ENCODE measurements at places on chromosomes 2 and 18.

GRCh38 chr2:85961053-85961452 lies 72.3 kb upstream of the ST3GAL5 start:
- DNase-seq, result no peak

- no peak for DNase-seq
These were observed 492.8 kb upstream of the RAB12 start for GRCh38 chr18:8116341-8117005.

- DNase-seq, result no peak
These were observed 1.7 kb upstream of the QPCT start for GRCh38 chr2:37342591-37343220.

- no peak for DNase-seq
These were observed 107.9 kb downstream of the PTGR3 start for GRCh38 chr18:75100832-75101630.

DNA sequence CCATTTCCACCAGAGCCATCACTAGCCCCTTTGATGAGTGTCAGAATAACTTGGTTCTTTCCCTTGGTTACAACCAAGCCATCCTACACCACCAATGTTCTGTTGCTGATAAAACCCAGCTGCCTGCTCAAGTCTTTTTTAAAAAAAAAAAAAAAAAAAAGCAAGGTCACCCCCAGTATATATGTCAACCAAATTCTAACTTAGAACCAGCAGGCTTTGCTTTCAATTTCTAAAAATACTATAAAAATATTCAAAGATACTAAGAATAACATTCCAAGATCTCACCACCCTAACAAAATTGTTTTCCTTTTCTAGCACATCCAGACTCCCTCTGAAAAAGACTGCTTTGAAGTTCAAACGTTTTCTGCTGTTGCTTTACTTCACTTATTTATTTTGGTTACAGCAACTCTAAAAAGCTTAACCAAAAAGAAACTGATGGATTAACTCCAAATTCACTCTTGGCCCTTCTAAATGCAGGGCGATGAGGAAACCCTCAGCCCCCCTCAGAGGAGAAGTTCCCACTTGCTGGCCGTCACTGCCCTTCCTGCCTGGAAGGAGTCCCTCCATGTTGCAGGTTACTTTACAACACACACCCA lies 10.9 kb downstream of the UXS1 start:
- no peak for DNase-seq

GRCh38 chr2:98692090-98693054 lies 38.6 kb downstream of the MGAT4A start:
- no peak for DNase-seq

- DNase-seq, result peak; percentile 54
These were observed 593.1 kb downstream of the RNF144A start for GRCh38 chr2:7510353-7510752.

DNA sequence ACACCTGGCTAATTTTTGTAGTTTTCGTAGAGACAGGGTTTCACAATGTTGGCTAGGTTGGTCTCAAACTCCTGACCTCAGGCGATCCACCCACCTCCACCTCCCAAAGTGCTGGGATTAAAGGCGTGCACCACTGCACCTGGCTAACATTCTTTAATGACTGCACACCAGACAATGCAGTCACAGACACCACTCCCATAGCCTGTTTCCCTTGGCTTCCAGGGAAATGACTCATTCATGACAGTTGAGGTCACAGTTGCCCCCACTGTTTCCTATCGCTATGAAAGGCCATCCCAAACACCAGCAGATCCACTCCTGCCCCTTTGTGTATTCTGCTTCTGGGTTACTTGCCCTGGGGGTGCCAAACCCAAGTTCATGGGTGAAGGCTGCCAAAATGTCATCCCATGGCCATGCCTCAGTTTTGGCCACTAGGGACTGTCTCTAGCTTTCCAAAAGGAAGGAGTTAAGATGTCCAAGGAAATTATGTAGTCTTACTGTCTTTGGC lies 8.7 kb downstream of the CHMP1B start:
- peak; percentile 21 for DNase-seq

DNA sequence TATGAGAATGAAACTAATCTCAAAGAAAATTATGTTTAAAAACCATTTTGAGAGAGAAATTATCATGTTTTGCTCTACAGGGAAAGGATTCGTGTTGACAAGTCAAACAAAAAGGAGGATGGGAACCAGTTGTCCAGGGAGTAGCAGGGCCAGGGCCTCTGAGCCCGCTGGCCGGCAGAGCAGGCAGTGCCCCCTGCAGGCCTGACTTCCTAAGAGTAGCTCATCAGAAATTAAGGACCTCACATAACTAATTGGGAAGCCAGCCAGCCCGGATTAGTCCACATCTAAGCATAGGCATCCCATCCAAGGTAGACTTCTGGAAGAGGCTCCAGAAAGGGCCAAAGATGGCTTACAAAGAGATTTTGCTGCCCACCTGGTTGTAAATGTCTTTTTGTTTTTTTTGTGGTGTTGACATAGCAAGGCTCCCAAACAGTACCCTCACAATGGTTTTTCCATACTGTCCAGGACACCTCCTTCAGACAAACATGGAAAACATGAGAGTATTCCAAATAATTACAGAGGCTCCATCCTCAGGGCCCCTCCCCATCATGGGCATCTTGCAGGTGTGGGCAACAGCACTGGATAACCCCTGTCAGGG lies 241.2 kb upstream of the TANK start:
- peak; percentile 71 for DNase-seq

DNA sequence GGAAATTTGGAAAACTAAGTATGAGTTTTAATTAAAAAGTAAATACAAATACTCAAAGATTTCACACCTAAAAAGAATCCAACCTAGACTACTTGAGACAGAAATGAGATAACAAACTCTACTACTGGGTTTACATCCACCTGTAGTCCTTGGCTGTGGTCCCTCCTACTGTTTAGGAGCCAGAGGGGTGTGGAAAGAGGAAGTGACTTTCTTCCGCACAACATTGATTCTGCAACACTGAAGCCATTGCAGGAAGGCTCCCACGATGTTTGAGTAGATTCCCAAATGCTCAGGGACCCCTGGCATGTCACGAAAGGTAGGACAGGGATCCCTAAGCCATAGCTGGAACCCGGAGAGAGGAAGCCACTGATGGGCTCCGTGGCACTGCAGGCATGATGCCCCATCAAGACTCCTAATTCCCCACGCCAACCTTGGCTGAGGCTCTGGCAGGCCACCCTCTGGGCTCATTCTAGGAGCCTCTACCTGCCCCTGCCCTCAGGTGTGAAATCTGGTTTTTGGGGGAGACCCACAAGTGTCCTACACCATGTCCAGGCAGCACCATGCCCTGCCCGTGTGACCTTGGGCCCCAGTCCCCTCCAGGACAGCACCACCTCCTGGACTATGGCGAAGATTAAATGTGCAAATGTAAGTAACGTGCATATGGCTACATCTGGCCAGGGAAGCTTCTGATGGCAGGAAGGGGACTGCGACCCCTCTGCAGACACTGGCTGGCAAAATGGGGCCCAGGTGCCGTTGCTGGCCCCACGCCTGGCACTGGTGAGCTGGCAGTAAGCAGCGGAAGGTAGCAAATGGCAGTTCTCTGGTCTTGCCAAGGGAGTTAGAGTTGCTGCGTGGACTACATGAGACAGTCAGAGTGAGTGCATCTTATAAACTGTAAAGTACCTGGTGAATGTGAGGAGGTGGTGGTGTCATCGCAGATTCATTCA lies 38.2 kb upstream of the MAL start:
- DNase-seq, result no peak

DNA sequence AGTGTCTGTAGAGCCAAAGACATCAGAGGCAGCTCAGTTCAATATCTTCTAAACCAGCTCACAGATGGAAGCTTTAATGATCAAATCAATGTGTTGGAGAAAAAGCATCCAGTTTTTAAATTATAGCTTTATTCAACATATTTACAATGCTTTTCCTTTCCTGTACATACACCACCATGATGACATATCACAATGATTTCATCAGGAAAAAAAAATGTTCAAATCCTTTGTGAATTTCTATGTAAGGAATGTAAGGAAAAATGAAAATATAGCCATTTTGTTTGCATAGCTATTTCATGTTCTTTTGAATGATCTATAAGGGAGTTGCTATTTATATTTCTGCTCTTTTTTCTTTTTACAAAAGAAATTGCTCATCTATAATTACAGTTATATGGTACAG lies 134.7 kb upstream of the CDH20 start:
- no peak for DNase-seq

DNA sequence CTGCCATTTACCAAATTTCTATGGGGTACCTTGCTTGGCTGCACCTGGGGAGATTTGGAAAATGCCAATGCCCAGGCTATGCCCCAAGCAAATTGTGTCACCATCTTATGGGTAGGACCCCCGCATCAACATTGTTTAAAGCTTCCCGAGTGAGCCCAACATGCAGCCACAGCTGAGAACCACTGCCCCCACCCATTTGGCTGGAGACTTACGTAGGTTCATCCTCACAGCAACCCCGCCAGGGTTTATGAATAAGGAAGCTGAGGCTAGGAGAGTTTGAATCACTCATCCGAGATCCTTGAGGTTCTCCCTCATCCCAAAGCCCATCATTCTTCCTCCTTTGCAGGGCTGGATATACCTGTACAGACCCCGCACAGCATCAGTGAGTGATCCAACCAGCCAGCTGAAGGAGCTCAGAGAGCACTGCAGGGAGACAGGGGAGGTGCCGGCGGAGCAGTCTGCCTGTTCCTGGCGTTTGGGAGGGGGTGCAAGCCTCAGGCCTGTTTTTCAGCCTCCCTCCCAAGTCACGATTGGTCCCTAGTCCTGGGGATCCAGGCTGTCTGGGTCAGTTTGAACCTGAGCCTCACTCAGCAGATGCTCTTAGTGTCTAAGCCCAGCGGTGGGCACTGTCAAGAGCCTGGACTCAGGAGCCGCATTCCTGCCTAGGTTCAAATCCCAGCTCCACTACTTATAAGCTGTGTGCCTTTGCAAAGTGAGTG lies 164.9 kb downstream of the SMAD7 start:
- DNase-seq, result no peak

DNA sequence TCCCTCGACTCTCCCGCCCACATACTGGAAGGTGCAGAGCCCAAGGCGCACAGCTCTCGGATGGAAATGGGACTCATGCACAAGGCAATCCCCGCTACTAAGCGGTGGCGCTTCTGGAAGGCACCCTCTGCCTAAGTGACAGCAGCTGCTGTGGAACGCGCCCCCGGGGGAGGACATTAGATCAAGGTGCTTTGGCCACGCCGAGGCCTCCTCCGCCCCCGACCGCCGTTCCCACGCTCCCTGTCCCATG lies 202 bp downstream of the MCEE start:
- DNase-seq, result no peak

DNA sequence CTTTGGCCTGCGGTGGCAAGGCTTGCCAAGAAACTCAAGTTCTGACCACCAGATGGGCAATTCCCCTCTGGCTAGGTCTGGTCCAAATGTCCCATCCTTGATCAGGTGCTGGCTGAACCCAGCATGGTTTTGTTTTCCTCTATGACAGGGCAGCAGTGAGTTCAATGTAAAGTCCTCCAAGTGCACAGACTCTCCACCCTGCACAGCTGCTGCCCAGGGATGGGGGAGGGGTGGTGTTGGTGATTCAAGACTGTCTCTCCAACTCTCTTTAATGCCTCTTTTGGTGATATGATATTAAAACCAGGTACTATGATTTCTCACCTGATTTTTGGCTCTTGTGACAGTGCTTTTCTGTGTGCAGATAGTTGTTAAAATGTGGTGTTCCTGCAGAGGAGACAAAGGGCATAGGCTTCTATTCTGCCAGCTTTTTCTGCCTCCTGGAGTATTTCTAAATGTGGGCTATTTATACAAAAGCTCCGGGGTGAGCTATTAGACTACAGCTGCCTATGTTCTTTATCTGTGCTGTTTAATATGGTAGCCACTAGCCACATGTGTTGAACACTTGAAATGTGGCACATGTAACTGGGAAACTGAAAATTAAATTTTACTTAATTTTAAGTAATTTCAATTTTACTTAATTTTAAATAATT lies 64.0 kb upstream of the STK39 start:
- no peak for DNase-seq

GRCh38 chr18:48852794-48853193 lies 98.0 kb downstream of the SMAD7 start:
- DNase-seq, result no peak

DNA sequence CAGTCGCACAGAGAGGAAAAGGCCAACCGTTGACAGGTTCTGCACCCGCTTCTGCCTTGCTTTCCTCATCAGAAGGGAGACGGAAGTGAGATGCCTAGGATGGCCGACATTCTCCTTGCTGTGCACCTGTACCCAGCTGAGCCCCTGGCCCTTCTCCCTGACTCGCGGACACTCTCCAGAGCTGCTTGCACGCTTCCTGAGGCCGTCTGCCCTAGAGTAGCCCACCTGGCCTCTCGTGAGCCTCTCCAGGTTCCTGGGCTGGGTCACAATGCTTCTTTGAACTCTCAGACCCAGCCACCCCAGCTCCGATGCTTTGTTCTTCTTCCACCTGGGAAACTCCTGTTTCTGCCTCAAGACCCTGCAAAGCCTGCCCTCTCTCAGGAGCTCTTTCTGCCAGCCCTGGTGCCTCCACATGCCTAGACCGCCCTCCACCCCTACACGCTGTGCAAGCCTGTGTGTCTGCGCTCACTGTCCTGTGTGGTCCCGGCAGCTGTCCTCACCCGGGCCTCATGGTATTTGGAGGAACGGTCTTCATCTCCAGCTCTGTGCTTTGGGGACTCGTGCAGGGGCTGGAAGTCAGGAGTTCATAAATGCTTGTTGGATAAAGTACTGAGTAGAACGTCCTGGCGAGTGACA lies 345.4 kb upstream of the SALL3 start:
- DNase-seq, result no peak

DNA sequence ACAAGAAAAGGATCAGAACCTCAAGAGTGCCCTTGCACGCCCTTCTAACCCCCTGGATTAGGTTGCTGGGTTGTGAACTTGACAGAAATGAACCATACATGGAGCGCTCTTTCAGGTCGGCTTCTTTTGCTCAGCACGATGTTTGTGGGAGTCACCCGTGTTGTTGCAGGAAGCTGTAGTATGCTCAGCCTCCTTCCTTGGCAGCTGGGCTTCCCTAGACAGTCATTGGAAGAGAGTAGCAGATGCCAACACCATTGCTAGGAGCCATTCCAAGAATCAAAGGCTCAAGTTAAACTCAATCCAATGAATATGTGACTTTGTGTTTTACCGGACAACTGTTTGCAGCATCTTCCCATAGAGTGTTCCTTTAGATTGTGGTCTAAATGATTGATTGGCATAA lies 47.0 kb downstream of the RAB12 start:
- DNase-seq, result no peak

GRCh38 chr2:178271629-178272333 lies 77.5 kb downstream of the OSBPL6 start:
- no peak for DNase-seq

DNA sequence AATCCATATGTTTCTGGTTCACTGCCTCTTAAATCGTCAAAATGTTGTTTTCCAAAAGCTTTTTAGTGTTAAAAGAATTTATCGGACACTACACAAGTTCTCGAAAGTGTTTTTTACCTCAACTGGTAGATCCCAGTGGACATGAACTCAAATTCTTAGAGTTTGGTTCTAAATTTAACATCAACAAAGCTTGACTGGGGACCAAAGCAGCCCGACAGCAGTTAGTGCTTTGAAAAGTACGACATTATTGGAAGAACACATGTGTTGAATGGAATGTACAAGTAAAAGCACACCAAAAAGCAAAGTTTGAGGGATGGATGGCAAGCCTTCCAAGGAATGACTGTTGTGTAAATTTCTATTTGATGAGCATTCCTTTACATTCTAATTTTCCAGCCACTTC lies 803.9 kb upstream of the POU3F3 start:
- no peak for DNase-seq

Measured in Karpas-422 (cell line).